ENCODE measurements at places on chromosomes 7 and 10. TPM values are rescaled to one million over a fixed set of nuclear protein-coding genes. Genes with fewer than 3 reads are reported as not detected.

DNA sequence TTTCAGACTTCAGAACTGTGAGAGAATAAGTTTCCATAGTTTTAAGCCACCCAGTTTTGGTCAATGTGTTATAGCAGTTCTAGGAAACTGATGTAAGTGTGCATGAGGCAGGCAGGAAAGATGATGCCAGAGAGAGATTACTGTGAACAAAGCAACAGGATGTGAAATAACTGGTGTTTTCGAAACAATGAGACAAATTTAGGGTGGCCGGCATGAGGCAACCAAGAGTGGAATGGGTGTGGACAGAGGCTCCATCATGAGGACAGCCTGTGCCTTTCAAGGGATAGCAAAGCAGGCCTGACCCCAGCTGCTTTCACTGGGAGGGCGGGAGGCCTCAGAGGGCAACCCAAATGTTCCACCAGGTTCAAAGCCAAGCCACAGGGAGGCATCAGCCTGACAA is 67.3 kb upstream of the UCN3 start:
- DNase-seq, result peak; percentile 42

DNA sequence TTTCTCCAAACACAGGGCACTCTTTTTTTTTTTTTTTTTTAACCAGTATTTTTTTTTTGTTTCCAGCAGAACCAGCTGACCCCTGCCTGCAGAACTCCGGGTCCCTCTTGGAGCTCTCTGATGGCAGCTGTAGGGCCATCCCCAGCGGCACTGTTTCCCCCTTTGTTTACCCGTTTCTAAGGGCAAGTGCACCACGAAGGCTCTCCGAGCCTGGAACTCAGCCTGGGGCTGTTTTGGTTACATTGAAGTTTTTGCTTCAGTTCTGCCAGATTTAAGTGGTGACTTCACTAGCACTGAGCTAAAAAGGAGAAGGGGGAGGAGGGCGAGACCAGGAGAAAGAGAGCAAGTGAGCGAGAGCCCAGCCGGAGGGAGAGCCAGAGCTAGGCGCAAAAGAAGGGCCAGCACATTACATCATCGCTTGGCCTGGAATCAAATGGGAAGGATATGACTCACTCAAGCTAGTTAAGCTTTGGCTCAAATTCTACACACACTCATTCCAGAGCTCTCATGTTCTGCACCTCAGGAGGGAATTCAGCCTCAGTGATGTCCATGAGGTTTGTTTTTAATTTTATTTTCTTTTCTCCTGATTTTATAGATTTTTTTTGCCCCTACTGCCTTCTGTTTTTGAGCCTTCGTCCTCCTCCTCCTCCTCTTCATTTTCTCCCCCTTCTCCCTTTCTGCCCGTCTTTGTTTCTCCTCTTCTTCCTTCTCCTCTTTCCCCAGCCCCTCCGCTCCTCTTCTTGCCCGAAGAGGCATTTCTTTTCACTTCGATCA is 272.3 kb downstream of the TRIL start:
- DNase-seq, result no peak

DNA sequence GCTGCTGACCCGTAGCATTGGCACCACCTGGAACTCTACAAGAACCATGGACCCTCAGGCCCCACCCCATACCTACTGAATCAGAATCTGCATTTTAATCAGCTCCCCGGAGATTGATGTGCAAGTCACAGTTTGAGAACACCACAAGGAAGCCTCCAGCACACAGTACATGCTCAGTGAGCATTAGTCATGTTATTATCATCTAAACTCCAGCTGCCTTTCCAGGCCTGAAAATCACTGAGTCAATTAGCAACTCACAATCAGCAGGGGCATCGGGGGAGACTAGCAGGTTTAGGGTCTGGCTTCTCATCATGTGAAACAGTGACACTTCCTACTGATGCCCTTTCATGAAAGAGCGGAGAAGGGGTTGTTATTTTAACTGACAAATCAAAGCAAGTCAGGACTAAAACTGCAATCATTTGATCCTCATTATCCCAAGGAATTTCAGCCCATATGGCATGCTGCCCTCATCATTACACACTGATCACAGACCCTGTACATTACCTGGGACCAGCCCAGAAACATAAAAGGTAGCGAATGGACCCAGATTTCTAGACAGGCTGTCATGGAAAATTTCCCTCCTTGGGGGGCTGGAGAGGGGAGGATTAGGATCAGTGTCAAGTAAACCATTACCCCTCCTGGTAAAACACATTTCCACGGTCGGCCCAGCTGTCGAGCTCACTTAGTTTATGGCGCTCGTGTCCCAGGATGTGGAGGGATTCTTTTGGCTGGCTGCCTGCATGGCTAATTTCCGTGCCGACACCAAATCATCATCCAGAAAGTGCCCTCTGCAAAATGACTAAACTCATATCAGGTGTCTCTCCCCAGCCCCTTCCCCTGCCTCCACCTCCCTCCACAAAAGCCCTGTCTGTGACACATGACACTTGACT is 122.8 kb downstream of the PRLHR start:
- no peak for DNase-seq

DNA sequence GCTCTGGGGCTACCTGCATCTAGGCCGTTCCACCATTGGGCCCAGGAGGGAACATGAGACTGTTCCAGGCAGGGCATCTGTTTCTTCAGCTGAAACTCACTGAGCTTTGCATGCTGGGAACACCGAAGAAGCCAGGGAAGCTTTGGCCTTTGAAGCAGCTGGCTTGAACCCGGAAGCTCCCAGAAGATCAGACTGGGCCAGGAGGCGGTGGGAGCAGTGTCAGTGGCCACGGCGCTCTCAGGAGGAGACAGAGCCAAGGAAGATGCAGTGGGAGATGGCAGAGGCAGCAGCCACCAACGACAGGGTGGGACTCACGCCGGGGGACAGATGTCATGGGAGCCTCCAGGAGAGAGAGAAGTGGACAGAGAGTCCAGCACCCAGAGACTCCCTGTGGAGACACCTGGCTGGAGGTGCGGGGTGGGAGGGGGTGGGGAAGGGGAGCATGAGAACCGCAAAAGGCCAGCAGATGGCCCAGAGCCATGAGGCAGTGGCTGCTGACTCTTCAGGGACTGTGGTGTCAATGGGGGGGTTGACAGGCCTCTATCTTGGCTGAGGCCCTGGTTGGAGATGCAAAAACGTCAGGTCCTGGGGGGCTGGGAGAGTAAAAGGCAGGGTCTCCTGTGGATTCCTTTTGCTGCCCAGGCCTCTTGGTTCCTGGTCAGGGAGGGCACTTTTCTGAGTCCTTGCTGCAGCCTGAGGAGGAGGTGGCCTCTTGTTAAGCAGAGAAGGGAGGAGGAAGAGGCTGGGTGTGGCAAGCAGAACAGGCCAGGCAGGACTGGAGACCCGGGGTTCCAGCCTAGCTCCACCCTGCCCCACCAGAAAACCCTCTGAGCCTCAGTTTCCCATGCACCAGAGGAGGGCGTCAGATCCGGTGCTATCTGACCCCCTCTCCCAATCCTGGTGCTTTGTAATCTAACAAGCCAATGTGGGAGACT is 6.3 kb upstream of the AQP1 start:
- no peak for DNase-seq

Gene EBF3
- not detected for total RNA-seq

DNA sequence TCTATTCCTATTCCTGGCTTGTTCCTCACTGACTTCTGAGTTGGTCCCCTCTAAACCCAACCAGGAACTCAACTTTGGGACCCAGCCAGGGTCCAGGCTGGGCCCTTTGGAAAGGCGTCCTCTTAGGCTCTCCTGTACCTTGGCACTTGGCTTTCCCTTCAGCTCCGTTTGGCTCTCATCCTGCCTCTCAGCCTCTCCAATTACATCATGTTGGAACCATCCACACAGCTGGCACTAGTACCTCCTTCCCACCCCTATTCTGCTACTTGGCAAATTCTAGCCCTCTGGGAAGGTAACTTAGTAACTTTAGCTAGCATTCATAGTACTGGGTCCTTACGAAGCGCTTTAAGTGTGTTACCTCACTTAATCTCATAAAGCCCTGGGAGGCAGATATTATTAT is 205.3 kb upstream of the HABP2 start:
- no peak for DNase-seq

Gene INMT
- 0.53 TPM for total RNA-seq

Gene ADAM12
- 0.63 TPM for total RNA-seq

GRCh38 chr7:70587739-70588138 is 544.2 kb upstream of the GALNT17 start:
- DNase-seq, result no peak

Gene MYL10
- not detected for total RNA-seq

GRCh38 chr10:19431622-19432351 is 383.2 kb downstream of the MALRD1 start:
- no peak for DNase-seq

DNA sequence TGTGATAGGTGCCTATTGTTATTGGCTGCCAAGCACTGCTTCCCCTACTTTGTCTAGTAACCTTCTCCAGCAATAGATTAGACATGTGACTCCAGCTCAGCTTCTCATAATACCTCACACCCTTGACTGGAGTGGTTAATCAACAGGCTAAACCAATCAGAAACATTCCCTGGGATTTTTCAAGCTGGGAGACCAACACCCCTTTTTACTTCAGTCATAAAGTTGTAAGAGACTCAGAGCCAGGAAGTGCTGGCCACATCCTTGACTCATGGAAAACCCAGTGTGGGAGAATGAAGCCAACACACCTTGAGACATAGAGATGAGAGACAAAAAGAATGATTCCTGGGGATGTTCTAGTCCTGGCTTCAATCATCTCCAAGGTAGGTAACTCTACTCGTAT is 62.6 kb upstream of the HECTD2 start:
- DNase-seq, result no peak

- no peak for DNase-seq
Observed at GRCh38 chr10:103811463-103811862, 43.9 kb downstream of the SH3PXD2A start.

Data from activated T-cell treated with anti-CD3 and anti-CD28 coated beads, Interleukin-2, amount 50 U/mL, for 72 hours (primary cell).